ENCODE measurements at places on chromosomes 1 and 21. TPM values are rescaled to one million over a fixed set of nuclear protein-coding genes. Genes with fewer than 3 reads are reported as not detected.

The ADAMTSL4 gene
- total RNA-seq: 2.1 TPM

The PROK1 gene
- total RNA-seq: not detected

The NEGR1 gene
- total RNA-seq: 22.5 TPM

The SERPINC1 gene
- total RNA-seq: 0.12 TPM

The LCE3E gene
- not detected for total RNA-seq

The SYT14 gene
- 3.3 TPM for total RNA-seq

The CLCA4 gene
- total RNA-seq: not detected

The BEST4 gene
- 0.11 TPM for total RNA-seq

The SH2D1B gene
- total RNA-seq: not detected

The OR2T5 gene
- total RNA-seq: not detected

The TFF1 gene
- total RNA-seq: not detected

The ANXA9 gene
- 1.3 TPM for total RNA-seq

The TFAP2E gene
- total RNA-seq: 0.11 TPM

The NPHS2 gene
- total RNA-seq: not detected

The CFH gene
- total RNA-seq: 62.7 TPM

The PCNX2 gene
- 40.9 TPM for total RNA-seq

The PRR9 gene
- 1.2 TPM for total RNA-seq
